ENCODE measurements at places on chromosomes 1 and 21.

DNA sequence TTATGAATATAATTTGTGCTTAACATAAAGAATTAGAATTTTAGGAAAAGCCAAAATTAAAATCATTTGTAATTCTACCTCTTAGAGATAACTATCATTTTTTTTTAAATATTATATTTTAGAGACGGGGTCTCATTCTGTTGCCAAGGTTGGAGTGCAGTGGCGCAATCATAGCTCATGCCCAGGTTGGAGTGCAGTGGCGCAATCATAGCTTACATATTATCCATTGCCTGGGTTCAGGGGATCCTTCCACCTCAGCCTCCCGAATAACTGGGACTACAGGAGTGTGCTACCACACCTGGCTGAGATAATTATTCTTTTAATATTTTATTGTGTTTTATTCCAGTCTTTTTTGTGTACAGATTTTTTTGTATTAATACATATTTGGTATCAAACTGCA, 8.3 kb downstream of the RASAL2 start:
- no peak for DNase-seq

DNA sequence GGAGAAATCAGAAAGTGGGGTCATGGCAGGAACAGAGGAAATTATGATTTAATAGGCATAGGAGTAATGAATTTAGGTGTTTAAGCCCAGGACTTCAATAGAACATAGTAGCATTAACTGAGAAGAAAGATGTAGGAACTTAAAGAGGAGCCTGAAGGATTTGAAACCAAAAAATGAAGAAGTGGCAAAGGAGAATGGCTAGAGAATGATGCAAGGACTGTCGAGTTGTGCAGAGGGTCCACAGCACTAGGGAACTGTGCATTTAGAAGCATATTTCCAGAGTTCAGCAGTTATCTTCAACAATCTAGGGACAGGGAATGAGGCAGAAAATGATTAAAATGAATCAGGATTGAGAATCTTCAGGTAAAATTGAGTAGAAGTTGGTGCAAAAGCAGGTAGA, 328.1 kb upstream of the LYPLAL1 start:
- DNase-seq: no peak

DNA sequence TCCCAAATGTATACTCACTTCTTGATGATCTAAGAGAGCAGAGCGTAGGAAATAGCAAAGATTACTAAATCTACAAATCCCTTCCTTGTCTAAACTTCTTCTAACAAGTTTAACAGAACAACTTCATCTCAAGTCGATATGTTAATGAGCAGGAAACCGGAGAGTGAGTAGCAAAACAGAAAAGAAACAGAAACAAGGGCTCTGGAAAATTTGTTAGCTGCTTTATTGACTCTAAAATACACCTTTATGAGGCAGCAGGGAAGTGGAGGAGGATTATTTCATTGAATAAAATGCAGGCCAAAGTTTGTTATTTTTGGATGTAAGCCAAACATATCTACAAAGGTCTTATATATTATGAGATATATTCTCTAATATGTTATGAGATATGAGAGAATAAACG, 192.4 kb downstream of the LRRIQ3 start:
- DNase-seq: no peak

DNA sequence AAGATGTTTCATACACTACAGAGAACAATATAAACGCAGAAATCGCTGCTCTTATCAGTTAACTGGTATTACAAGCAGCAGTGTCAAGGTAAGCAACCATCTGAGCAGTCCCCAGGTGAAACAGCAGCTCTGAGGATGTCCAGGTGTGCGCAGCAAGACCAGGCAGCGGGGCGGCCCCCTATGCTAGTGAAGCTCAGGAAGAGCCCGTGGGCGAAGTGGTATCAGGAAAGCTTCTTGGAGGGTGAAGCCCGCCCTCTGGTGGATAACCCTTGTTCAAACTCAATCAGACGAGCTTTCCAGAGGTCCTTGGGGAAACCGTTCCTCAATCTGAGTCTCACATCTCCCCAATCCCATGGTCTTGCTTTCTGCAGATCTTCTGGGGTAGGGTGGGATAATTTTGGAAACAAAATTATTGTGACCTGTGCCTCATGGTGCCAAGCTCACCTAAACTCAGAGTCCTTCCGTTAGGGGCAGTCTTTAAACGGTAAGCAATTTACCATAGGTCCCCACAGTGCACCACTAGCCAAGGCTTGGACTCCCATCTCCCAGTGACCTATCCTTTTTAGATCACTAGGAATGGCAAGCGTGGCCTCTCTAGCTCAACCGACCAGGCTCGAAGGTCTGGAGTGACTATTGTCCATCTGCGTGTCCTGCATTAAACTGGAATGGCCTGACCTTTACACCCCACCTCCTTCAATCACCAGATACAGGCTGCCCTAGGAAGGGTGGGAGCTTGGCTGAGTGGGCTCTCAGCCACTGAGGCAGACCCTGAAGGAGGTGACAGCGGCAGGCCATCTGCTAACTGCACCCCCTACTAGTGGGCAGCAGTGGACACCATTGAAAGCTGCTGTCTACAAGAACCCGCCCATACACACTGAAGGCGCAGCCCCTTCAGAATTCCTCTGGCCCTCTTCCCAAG, 13.6 kb upstream of the FAM110D start:
- peak; percentile 72 for DNase-seq

GRCh38 chr1:183945428-183946319, 91.9 kb downstream of the COLGALT2 start:
- DNase-seq: no peak

DNA sequence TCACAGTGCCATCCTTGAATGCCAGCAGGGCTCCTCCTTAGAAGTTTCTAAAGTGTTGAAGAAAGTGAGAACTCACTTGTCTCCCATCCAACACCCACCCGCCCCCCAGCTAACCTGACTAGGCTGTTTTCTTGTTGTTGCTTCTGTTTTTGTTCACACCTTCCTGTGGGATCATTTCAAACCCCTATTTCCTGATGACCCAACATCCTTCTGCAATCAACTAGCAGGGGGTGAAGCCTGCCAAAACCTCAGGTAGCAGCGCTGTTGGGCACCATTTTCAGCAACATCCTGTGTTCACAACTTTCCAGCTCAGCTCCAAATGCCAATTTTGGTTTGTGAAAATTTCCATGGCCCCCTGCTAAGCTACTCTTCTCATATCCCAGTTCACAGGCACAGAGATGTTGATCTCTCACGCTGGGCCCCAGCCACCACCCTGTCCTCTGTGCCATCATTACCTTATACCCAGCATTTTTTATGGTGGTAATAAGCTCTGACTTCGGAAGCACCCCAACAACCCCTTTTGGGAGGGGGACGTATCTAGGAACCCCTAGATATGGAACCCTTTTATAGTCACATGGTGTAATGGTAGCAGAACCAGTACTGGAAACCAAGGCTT, 41.4 kb downstream of the CDC7 start:
- no peak for DNase-seq

DNA sequence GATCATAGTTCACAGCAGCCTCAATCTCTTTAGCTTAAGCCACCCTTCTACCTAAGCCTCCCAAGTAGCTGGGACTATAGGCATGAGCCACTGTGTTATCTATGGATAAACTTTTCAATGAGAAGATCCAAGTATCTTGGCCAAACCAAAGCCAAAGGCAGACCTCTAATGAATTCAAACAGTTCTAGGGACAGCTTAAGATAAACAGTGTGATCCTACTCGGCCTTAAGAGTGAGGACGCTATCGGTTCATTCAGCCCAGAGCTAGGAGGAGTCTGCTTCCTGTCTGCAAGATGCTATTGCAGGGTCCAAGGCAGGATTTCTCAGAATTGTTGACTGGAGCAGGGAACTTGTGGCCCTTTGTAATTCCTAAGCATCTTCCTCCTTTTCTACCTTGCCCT, 368.7 kb downstream of the ST6GALNAC3 start:
- DNase-seq: no peak

- DNase-seq: no peak
Observed at GRCh38 chr1:201849372-201850052, 20.6 kb downstream of the IPO9 start.

DNA sequence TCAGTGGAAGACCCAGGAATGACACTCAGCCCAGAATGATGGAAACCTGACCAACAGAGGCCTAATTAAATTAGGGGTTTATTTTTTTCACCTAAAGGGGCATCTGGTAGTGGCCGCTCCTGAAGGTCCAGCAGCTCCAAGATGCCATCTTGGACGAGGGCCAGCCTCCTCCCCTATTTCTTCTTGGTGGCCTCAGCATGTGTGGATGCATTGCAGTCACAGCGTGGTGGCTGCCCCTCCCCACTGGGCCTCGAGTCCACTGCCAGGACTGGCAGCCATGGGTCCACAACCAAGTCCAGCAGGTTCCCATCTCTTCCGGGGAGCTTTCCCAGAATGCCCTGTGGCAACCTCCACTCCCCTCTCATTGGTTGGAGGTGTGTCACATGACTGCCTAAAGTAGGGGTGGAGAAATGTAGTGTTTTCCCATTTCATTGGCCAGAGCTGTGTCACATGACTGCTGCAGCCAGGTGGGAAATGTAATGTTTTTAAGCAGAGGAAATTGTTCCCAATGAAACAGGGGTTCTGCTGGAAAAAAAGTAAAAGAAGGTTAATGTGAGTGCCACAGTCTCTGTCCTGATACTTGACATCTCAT, 628.2 kb downstream of the PTPRU start:
- no peak for DNase-seq

- peak; percentile 83 for DNase-seq
Observed at GRCh38 chr1:85313888-85314696, 37.7 kb upstream of the BCL10 start.

DNA sequence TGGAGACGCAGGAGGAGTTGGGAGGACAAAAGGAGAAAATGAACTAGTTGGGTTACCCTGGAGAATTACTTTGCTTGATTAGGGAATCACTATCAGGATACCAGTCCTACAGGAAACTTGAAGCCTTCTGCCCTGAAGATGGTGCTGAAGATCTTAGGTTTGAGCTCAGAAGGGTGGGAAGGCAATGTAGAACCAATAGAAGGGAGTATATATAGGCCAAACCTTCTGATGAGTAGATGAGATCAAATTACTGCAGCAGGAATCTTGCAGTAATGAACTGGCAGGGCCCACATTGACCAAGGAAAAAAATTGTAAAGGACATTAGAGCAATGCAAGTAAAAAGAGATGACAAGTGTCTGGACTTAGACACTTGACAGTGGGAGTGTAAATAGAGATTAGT, 116.3 kb upstream of the CACYBP start:
- peak; percentile 13 for DNase-seq

DNA sequence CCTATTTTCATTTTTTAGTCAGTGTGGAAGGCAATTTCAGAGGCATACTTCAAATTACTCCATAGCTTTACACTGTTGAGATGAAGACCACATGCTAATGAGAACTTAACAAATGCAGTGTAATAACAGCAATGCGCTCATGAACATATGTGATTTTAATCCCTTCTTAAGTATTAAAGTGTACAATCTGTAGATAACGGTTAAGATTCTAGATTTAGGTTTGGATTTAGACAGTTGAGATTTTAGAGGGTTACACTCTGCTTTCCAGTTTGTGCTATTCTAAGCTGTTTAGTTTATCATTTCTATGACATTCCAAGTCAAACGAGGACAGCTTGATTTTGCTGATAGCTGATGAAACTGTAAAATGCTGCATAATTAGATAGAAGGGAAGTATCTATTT, 257.8 kb upstream of the CHRM3 start:
- no peak for DNase-seq

DNA sequence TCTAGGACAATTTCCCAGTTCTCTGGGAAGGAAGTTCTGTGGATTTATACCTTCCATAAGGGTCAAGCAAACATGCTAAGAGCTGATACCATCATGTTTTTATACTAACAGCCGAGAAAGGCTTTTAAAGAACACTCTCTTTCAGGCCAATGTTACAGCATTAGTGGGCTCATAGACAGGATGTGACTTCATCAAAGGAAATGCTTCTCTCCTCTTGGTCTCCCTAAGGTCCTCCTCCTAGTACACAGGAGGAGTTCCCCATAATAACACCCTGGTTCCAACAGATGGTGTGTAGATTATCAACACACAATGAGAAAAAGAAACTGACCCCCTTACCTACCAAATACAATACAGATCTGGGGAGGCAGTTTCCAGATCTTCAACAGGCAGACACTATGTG, 26.7 kb upstream of the GLIS1 start:
- no peak for DNase-seq

DNA sequence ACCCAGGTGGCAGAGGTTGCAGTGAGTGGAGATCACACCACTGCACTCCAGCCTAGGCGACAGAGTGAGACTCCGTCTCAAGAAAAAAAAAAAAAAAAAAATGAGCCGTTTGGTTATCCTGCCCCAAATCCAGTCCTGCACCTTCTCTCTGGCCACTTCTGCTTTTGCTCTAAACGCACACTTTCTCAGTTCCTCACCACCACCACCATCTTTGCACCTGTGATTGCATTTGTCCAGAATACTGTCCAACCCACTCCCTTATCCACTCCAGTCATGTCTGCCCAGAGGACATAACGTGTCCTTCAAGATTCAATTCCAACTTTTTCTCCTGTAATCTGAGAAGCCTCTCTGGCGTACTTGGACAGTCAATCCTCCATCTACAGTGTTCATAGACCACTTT, 2.2 kb upstream of the NEK2 start:
- no peak for DNase-seq

DNA sequence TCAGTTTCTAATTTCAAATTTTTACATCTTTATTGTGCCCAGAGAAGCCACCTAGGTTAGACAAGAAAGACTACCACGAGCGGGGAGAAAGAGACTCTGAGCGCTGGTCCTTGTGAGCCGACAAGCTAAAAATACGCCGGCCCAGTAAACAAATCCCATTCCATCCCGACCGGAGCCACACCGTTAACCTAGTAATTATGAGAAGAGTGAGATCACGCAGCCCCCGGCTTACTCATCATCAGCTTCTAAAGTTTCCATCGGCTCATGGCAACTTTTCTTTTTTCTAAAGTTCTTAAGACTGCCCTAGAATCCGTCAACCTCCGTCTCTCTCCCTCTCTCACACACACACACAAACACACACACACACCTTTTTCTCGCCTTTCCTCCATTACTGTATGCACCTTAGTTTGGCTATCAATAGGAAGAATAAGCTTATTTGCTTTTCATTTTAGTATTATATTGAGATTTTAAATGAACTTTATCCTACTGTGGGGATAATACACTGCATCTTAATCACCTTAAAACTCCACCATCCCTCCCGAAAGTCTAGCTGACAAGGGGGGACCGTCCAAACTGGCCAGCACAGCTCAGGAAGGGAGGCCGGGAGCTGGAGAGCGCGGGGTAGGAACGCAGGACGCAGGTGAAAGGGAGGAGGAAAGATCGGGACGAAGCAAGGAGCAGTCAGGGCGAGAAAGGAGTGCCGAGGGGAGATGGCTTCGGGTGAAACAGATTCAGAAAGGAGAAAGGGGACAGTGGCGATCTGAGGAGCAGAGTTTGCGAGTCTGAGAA, 728 bp downstream of the OTUD7B start:
- DNase-seq: peak; percentile 80

DNA sequence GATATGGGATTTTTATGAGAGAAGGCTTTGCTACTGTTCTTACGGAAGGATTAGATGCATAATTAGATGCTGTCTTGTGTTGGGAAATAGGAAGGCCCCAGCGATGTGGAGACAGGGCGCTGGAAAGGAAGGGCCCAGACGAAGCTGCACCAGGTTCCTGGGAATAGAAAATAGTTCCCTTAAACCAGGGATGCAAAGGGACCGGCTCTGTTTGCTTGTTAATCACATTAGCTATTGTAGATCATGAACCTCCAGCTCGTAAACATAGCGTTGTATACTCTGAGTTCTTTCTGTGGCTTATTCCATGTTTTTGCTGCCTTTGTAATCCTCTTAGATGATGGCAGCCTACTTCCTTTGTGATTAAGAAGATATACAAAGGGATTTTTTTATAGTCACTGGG, 79.8 kb upstream of the COX20 start:
- DNase-seq: no peak
